NCI-H524 (cell line): ENCODE measurements at places on chromosomes 7 and 10.

DNA sequence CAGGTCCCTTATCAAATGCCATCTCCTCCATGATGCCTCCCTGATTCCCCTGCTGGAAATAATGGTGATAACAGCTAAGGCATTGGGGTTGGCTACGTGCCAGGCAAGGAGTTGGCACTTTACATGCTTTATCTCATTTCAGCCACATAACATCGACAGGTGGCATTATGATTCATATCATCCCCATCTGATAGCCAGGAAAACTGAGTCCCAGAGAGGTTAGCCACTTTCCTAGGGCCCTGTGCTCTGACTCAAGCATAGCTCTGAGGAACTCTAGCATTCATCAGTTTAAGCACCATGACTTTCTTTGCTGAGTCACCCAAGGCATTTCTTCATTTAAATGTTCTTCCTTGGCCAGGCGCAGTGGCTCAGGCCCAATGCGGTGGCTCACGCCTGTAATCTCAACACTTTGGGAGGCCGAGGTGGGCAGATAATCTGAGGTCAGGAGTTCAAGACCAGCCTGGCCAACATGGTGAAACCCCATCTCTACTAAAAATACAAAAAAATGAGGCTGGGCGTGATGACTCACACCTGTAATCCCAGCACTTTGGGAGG lies 6.6 kb downstream of the LEP start:
- DNase-seq, result no peak

- DNase-seq, result no peak
These were observed 69.1 kb downstream of the ZMIZ1 start for GRCh38 chr10:79137826-79138225.

DNA sequence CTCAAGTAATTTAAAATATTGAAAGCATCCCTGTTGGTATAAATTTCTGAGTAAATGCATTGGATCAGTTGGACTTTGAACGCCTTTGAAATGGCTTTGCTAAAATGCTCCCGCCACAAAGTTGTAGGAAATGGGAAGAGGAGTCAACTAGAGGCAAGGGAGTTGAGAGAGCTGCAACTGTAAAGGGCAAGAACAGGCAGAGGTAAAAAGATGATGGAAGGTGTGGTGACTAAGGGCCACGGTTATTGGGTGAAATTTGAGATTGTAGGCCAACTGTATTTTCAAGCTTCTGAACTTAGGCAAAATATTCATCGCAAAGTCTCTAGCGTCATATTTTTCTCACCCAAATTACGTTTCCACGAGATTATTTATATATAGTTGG lies 595 bp upstream of the SUMF2 start:
- no peak for DNase-seq

GRCh38 chr10:29761916-29762315 lies 127.1 kb upstream of the SVIL start:
- no peak for DNase-seq

- peak; percentile 70 for DNase-seq
These were observed 51.4 kb downstream of the PKD1L1 start for GRCh38 chr7:47896809-47897423.

DNA sequence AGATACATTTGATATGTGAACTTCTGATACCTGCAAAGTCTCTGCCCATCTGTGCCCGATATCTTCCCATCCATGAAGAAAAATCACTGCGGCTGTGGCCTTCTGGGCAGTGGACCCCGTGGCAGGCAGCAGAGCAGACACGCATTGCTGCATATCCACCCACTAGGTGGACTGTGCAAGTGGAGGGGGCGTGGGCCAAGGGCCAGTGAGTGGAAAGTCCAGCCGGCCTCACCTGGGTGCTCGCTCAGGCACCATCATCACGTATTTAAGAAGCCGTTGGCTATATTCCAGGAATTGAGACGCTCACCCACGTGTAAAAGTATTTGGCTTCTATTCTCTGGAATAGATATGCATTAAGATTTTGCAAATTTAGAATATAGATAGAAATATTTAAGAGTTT lies 30.8 kb upstream of the SLC13A1 start:
- DNase-seq, result no peak

DNA sequence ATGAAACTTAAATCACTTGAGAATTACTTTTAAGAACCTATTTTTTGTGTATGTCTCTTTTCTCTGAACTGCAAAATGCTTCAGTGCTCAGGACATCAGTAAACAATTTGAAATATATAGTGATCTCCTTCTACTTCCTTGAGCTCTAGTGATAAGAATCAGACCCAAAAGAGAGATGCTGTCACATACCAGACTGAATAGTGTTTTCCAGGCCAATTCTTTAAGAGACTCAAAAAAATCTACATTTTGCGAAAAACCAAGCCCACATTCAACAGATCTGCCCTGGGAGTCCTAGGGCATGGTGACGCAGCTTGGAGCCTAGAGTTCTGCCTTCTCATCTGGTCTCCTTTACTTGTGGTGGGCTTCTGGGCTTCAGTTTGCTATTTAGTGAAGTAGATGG lies 72.1 kb upstream of the SLC13A1 start:
- no peak for DNase-seq

DNA sequence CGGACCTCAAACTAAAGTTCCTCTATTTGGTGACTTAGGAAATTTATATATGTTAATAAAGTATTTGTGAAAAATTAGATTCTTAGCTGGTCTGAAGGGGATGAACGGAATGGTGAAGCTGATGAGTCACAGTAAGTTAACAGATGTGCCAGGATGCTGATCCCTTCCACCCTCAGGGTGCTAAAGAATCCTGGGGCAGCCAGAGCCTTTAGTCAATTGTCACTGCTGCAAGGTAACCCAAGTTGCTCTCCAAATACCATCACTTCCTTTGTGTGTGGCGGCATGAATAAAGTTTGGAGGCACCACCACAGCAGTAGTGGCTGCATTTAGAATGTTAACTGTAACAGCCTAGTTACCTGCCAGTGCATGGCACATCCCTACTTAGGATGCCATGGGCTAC lies 222.6 kb upstream of the PPP1R3A start:
- DNase-seq, result no peak

GRCh38 chr10:22058201-22058600 lies 54.7 kb upstream of the DNAJC1 start:
- no peak for DNase-seq

- DNase-seq, result no peak
These were observed 7.4 kb downstream of the CALN1 start for GRCh38 chr7:72404743-72405142.

DNA sequence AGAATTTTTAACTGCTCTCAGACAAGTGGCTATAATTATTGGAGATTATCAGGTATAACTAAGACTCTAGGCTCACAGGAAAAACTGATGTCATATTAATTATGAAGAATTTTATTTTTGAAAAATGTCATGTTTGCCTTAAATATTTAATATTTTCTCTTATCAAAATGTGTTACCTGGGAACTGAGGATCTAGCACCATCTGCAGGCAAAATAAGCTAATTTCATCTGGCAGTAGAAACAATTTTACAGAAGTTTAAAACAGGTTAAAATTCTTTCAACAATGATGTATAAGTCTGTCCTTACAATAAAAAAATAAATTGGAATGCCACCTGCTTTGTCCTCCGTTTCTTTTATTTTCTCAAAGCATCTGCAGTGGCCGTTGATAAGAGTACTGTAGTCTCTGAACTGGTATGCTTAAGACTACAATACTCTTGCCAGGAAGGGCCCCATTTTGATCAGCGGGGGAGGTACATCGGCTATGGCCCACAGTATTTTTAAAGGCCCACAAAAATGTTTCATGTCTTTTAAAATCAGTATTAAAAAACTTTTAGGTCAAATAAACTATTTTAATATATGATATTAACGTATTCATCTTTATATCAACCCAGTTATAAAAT lies 81.3 kb downstream of the VWDE start:
- no peak for DNase-seq

DNA sequence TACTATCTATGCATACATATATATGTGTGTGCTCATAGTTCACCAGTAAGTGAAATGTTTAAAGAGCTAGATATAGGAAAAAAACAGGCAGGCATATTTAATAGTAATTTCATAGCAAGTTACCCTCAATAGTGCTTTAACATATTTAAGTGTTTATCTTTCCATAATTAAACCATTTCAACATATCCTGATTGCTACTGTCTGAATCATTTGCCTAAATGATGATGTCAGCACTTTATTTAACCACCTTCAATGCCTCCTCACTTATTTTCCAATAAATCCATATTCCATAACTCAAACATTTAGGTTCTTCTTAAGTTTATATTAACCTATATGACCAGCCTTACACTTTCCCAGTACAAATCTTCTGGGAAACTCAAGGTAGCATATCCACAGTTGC lies 601.1 kb downstream of the ARL4A start:
- DNase-seq, result no peak

DNA sequence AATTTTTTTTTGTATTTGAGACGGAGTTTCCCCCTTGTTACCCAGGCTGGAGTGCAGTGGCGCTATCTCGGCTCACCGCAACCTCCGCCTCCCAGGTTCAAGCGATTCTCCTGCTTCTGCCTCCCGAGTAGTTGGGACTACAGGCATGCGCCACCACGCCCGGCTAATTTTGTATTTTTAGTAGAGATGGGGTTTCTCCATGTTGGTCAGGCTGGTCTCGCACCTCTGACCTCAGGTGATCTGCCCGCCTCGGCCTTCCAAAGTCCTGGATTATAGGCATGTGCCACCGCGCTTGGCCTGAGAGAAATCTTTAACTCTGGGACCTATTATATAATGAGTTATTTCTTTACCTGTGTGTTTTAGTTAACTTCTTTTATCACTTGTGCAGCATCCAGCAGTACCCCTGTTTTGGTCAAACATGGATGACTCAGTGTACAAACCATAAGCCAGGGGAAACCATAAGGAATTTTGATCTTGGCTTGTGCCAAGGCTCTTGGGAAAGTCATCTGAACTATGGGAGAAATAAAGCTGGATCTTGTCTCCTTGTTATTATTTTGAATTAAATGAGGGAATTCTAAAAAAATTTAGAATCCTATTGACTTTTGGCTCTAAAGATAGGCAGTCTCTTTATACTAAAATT lies 23.6 kb upstream of the ZRANB1 start:
- DNase-seq, result no peak

- no peak for DNase-seq
These were observed 87.0 kb downstream of the IPMK start for GRCh38 chr10:58180666-58181065.

- DNase-seq, result no peak
These were observed 1.8 kb downstream of the CYP2E1 start for GRCh38 chr10:133528845-133529575.

DNA sequence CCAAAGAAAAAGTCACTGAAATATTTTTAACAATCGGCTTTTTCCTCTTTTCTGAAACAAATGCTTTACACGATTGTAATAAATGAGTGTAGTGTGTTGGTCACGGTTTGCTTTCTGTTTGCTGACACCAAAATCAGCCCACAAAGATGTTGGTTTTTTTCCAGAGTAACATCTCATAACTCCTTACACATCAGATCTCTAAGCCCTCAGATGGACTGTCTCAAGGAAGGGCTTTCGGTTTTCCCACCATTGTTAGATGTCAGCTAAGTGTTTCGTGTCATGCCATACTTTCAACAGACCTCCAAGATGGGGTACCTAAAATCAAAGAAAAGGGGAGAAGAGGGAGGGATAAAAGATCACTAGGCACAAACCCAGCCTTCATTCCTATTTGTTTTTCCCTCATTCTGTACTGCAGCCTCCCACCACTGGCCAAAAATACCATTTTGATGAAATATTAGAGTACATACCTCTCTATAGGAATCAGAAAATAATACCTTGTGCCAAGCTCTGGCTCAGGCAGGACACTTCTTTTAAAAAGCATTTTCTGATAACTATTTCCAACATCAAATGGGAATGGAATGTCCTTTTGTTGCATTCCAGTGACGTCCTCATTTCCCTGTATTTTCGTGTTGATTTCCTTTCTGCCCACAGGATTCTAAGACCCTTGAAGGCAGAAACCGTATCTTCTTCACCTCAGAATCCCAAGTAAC lies 159.1 kb downstream of the DGKI start:
- DNase-seq, result no peak

DNA sequence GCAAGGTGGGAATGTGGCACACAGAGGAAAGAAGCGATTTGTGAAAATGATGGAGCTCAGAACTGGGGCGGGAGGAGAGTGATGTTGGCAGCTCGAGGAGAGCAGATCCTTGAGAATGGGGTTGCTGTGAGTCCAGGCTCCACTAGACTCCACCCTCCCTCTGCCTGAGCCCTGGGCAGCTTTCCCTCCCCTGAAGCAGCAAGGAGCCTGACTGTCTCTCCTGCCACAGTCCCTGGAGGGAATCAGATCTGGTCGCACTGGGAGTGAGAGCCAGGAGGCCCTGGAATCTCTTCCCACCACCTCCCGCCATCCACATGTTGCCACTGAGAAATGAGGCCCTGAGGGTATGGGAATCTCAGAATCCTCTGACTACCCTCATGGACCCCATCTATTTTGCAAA lies 362.7 kb downstream of the PLXNA4 start:
- no peak for DNase-seq

GRCh38 chr10:67723601-67724000 lies 27.6 kb upstream of the CTNNA3 start:
- no peak for DNase-seq

DNA sequence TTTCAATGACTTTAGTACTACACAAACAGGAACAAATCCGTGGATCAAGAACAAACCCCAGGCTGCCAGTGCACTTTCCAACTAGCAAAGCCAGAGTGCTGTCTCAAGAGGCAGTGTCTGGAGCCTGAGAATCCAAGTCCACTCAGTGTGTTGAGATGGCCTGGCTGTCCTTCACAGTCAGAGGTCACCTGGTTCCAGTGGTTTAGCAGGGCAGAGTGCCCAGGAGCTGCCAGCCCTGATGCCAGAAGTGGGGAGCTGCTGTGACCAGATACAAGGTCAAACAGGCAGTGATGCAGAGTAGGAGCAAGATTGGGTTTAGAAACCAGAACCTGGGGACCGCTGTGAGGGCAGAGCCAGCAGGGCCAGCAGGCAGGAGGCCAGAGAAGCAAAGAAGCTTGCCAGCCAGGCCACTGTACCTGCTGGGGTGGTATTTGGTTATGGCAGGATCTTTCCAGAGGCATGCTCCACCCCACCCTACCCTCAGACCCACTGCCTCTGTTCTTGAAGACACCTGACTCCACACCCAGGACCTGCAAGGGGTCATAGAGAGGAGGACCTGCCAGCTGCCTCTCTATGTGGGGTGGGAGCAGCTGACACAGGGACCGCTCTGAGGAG lies 35.6 kb upstream of the C10orf90 start:
- DNase-seq, result no peak

DNA sequence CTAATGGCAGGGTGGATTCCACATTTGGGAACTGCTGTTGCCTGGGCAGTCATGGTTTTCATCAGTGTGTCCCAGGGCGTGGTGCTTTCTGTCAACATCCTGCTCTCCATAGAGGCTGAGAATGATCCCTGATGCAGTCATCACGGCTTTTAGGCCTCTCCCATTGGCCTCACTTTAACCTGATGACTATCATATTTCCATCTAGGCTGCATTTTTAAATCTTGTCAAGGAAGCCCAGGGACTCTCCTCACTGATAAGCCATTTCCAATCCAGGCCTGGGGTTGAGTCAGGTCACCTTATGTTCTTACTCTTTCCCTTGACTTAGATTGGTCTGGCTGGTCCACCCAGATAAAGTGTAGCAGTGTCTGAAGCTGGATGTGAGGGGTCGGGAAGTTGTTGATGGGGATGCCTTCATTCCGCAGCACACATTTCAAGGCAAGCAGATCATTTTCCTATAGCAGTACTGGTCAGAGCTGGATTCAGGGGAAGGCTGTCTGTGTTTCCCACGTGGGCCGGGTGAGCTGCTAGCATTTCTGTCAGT lies 177.0 kb downstream of the AUTS2 start:
- DNase-seq, result no peak
